T-helper 17 cell (primary cell): ENCODE measurements at places on chromosomes 2 and 18.

GRCh38 chr2:134943540-134943939, 24.9 kb downstream of the CCNT2 start:
- no peak for DNase-seq

DNA sequence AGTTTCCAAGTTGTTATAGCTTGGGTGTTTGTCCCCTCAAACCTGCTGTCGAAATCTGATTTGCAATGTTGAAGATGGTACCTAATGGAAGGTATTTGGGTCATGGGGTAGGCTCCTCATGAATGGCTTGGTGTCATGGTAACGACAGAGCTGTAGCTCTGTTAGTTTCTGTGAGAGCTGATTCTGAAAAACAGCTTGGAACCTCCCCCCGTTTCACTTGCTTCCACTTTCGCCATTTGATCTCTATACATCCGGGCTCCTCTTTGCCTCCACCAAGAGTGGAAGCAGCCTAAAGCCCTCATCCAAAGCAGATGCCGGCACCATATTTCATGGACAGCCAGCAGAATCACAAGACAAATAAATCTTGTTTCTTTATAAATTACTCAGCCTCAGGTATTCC, 1035.1 kb upstream of the SLC39A10 start:
- no peak for DNase-seq

- no peak for DNase-seq
These were observed 102.7 kb downstream of the SETBP1 start for GRCh38 chr18:44783371-44783770.

GRCh38 chr2:64908406-64908805, 80.8 kb upstream of the SLC1A4 start:
- DNase-seq, result no peak

- no peak for DNase-seq
These were observed 20.7 kb downstream of the FARP2 start for GRCh38 chr2:241376808-241377207.

GRCh38 chr18:79470547-79470946, 74.8 kb downstream of the NFATC1 start:
- no peak for DNase-seq

DNA sequence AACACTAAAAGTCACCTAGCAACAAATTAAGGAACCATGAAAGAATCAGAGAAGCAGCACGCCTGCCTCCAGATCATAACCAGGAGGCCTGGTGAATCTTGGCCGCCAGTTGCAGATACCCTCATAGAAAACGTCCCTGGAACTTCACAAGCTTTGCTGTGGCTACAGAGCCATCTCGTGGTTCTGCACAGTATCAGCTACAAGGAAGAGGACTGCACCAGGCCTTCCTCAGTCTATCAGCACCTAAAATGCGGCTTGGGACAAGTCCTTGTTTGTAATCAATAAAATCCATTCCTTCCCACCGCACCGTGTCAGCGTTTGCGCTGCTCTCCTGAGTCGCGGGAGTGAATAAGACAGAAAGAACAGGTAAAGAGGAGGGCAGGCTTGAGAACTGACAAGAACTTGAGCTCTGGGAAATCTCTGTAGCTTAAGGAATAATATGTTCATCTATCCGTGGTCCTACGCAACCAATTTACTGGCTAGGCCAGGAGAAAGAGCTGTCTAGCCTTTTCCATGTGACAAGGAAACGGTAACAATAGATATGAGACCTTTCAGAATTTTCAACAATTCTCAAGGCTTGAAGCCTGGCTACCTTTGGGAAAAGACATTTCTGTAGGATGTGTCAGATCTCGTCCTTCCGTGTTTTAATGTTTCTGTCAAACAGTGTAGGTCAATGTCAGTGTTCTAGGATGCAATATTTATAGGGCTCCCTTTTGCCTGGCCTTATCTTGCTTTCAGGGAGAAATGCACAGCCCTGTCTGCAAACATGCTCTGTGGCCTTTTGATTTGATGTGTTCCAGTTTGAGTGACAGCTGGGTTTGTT, 128.5 kb upstream of the RAB12 start:
- DNase-seq, result no peak
